ENCODE measurements at places on chromosomes 12 and 14.

GRCh38 chr12:4824380-4824779 lies 85.3 kb upstream of the KCNA1 start:
- DNase-seq = no peak

DNA sequence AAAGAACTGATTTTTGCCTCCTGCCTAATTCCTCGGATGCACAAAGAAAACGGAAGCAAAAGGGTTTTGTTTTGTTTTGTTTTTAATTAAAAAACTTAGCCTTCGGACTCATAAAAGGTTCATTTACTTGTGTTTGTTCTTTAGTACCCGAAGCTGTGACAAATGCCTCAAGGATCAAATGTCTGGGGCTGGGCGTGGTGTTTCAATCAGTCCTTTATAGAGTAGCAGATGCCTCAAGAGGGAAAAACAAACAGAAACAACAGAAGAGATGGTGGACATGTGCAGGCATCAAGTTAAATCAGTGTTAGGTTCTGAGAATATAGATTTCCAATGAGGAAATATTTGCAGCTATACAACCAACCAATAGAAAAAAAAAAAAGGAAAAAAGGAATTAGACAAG lies 1.6 kb upstream of the WIF1 start:
- no peak for DNase-seq

GRCh38 chr12:64696080-64696741 lies 63.0 kb downstream of the GNS start:
- DNase-seq = no peak

DNA sequence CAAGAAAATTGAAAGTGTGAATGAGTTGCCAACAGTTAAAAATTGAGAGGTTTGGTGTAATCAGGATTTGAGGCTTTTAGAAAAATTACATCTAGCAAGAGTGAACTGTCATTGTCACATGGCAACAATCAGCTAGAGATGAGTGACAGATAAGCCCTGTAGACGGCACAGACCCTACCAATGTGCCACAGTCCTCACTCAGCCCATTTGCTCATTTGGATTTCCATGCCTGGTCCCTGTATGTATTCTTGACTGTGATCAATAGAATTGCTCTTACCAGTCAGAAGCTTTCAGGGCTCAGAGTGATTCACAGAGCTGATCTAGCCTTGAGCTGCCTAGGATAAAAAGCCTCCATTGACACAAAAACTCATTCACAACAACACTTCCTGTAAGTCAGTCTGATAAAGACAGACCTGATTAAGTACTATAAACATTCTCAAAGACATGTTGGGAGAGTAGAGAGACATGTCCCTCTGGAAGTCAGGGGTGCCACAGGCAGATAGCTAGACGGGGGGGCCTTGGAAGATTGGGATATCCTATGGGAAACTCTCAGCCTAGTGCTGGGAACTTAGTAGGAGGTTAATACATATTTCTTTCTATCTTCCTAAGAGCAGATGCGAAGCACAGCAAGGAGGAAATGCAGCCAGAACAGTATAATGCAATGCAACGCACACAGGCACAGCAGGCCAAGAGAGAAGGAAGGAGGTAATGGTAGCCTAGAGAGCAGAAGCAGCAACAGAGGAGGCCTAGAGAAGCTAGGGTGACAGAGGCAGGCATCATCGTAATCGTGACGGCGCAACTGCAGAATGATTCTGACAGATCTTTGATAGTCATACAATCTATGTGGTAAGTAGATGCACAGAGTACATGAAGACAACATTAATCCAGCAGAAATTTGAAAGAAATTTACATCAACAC lies 2.0 kb upstream of the PELI2 start:
- DNase-seq = no peak

DNA sequence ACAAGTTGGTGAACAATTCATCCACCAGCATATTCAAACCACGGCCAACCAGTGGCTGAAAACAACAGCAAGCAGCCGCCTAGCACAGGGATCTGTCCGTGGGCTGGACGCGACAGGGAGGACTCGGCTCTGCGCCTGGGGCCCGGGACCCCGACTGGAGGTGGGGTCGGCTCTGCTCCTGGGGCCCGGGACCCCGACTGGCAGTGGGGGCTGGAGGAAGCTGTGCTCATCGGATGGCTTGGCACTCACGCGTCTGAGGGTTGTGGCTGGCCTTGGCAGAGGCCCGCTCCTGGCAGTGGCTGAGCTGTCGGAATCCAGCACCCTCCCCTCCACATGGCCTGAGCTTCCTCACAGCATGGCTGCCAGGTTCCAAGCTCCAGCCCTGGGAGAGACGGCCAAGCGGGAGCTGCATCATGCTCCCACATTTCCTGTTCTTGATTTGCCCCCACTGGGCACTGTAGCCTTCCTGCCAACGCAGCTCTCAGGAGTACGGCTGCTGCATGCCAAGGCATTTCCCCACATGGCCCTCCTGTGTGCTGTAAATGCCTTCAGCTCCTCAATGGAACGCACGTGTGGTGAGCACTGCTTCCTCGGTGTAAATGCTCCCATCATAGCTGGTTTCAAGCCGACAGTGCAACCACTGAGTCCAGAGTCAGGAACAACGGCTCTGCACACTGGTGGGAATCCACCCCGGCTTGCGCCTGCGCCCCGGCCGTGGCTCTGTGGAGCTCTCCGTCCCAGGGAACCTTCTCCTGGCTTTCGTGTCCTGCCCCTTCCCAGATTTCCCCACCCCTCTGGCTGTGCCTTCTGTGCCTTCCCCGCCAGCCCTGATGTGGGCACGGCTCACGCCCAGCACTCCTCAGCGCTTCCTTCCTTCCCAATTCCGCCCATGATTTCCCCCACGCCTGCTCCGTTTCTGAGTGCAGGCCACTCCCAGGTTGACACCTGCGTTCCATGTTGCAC lies 7.3 kb upstream of the GALNT9 start:
- no peak for DNase-seq

- no peak for DNase-seq
Observed at GRCh38 chr14:85315290-85315689, 214.7 kb upstream of the FLRT2 start.

DNA sequence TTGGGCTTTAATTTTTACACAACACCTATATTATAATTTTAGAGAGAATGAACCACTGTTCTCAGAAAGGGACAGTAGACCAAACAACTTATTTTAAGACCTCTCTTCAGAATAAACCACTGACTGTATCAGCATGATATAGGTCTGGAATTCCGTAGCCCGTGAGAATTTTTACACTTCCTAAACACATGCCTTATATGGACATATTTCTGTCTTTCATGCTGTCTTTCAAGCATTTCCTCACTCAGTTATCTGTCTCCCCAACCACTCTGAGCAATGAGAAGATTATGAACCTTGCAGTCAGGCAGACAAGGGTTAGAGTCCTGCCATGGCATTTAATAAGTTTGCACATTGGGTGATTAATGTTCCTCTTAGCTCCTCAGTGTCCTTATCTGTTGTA lies 17.4 kb upstream of the NEUROD4 start:
- DNase-seq = no peak

- no peak for DNase-seq
Observed at GRCh38 chr12:57539-57938, 9.0 kb upstream of the IQSEC3 start.

- DNase-seq = no peak
Observed at GRCh38 chr14:46018846-46019420, 632.6 kb downstream of the RPL10L start.

- no peak for DNase-seq
Observed at GRCh38 chr12:30178916-30179315, 395.2 kb upstream of the TMTC1 start.

DNA sequence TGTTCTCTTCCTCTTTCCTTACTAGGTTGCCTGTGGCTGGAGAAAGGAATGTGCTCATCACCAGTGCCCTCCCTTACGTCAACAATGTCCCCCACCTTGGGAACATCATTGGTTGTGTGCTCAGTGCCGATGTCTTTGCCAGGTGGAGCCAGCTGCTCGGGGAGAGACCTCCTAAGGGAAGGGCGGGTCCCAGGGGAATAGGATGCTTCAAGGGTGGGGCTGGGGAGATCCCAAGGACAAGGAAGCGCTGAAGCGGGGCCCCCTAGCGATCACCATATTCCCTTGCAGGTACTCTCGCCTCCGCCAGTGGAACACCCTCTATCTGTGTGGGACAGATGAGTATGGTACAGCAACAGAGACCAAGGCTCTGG lies 10.2 kb downstream of the MARS1 start:
- DNase-seq = no peak

GRCh38 chr14:55482936-55483605 lies 42.7 kb upstream of the TBPL2 start:
- DNase-seq = no peak

- DNase-seq = no peak
Observed at GRCh38 chr14:93121030-93121834, 5.5 kb upstream of the ITPK1 start.

GRCh38 chr14:38710881-38711280 lies 392.2 kb downstream of the SEC23A start:
- no peak for DNase-seq

DNA sequence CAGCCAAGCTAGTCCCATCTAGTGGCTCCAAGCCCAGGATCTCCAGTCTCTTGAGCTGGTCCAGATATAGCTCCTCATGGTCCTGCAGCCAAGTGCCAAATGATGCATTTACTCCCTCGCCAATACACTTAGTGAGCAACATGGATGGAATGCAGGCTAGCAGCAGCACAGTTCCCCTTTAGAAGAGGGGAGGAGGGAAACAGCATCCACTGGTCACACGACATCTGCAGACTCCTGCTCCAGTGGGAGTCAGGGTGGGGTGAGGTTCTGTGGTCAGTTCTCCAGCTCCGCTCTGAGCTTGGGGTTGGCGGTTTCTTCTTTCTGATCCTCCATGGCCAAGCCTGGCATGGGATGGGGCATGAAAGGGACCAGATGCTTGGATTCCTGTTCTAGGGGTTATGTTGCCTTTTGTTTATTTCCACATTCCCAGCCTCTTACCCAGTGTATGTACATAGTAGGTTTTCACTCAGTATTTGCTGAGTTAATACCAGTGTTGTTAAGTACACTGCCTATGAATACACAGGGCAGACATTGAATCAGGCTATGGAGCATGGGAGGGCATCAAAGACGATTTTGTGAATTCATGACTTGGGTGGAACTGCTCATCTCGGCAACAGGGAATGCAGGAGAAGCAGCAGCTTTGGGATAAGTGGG lies 57.3 kb downstream of the GALNT16 start:
- no peak for DNase-seq

DNA sequence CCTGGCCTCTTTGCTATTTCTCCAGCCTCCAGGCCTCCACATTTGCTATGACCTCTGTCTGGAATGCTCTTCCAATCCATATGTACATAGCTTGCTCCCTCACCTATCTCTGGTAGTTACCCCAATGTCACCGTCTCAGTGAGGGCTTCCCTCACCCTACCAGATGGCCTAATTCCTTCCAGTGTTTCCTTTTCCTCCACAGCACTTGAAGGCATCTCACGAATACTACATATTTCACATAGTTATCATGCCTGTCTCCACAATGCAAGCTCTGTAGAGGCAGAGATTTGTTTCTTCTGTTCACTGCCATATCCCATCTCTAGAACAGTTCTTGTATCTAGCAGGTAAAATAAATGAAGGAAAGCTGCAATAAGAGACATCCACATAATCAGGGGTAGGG lies 21.3 kb upstream of the HSP90B1 start:
- no peak for DNase-seq

- no peak for DNase-seq
Observed at GRCh38 chr12:11863478-11863906, 207.2 kb upstream of the BCL2L14 start.

- DNase-seq = no peak
Observed at GRCh38 chr12:121748571-121749265, 36.2 kb downstream of the TMEM120B start.

DNA sequence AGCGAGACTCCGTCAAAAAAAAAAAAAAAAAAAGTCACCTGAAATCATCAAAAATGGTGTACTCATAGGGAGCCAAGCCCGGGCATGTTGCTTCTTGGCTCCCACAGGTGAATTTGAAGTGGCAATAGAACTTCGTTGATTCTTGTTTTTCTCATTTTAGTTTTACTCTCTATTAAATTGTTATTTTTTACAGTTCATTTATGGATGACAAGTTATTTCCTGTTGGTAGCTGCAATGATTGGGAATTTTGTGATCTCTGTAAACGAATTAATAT lies 1.3 kb downstream of the TM7SF3 start:
- no peak for DNase-seq

DNA sequence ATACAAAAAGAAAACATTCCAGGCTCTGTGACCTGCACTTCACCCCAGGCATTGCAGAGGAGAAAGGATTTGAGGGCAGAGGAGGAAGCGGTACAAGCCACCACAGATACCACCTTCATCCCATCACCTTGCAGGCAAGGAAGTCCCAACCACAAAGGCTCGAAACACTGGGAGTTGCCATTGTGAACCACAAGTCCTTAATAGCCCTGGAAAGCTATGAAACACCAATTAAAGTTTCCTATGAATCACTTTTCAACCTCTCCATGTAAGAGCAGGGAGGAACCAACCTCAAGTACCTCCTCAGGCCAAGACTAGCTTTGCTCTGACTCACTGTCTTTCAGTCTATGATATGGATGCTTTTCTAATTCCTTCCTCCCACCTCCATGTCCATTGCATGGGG lies 27.0 kb downstream of the MAP3K9 start:
- DNase-seq = no peak

GRCh38 chr14:29580763-29581162 lies 346.9 kb downstream of the PRKD1 start:
- DNase-seq = no peak
